Right renal pelvis (tissue), 4 donors: ENCODE measurements at places on chromosomes 2 and 18. TPM values are rescaled to one million over a fixed set of nuclear protein-coding genes. Genes with fewer than 3 reads are reported as not detected.

POTEC gene
- polyA plus RNA-seq, result 0.04 TPM

FLACC1 gene
- polyA plus RNA-seq, result 1.7 TPM

SLC11A1 gene
- 0.57 TPM for polyA plus RNA-seq

PAIP2B gene
- 18.0 TPM for polyA plus RNA-seq

TRIM43 gene
- polyA plus RNA-seq, result 0.50 TPM

GKN1 gene
- polyA plus RNA-seq, result not detected

ANO7 gene
- polyA plus RNA-seq, result 2.4 TPM

SLC4A3 gene
- 10.6 TPM for polyA plus RNA-seq

DNA sequence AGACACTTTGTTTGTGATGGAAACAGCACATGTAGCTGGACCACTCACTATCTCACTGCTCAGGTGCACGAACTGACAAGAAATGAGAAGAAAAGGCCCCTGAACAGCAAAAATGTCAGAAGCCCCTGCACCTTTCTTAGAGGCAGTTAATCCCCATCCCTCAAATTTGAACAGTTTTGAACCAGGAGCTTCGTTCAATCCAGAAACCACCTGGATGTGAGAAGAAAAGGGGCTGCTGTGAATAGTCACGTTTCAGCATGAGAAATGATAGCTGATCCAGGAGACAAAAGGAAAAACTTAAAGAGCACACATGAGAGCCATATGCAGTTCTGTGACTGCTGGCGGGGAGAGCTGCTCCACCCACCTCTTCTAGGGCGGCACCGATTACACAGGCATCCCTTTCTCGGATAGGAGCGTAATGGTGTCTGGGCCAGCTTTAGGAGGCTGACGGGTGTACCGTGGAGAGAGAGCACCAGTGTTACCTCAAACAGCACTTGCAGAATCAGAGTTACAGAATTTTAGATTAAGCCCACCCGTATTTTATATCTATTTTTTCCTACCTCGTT, 117.0 kb upstream of the EML6 start:
- no peak for DNase-seq

DNA sequence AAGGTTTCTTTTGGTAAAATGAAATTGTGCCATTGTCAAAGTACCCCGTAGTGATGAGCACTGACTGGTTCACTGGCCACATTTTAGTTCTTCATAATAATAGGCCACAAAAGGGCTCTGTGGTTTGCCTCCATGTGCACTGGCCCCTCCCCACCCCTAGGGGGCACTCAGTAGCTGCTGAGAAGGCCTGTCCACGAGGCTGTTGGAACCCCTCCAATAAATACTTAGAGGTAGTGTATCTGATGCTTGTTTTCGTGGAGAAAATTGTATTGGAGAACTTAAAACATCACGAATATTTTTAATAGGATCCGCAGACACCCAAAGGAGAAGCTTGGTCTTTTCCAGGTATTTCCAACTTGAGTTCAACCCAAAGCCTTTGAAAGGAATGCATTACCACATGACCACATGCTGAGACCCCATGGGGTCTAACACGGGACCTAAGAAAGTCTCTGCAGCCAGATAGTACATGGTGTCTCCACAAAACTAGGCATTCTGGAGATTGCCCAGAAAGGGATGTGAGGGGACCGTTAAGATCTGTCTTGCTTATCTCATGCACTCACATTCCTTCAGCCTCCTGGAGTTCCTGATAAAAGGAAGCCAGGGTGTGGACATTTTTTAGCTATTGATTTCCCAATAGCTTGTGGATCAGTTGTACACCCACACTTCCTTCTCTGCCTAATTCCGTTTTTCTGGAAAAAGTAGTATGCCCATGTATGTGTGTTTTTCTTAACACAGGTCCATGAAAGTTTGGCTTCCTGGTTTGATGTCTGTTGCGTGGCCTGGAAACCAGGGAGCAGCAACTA, 28.5 kb upstream of the NOSTRIN start:
- DNase-seq, result no peak

GRCh38 chr2:9652898-9653479, 22.2 kb upstream of the YWHAQ start:
- no peak for DNase-seq

- DNase-seq, result no peak
Observed at GRCh38 chr2:125516496-125517109, 1139.4 kb upstream of the GYPC start.

DNA sequence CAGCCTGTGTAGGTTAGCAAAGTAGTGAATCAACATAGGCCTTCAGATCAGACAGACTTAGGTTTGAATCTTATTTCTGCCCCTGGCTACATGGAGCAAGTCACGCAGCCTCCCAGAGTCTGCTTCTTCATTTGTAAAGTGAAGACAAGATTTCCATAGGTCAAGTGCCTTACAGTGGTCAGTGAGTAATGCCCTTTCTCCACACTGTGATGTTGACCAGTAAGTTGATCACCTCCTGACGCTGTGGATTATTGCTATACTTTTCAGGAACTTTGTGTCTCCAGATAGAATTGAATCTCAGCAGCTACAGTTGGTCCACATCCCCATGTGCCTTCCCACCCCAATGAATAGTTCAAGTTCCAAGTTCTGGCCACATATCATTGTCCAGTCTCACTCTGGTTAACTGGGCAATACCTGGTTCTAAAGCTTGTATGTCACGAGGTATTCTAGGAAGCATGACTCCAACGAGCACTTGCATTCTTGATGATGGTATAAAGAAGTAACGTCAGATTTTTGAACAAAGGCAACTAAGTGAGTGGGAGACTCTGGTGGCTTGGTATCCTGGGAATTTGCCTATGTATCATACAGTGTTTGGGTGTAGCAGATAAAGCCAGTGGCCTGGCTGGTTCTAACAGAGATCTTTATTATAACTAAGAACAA, 2.1 kb upstream of the CLIP4 start:
- DNase-seq, result no peak

- no peak for DNase-seq
Observed at GRCh38 chr18:2441544-2441943, 129.8 kb downstream of the METTL4 start.

DNA sequence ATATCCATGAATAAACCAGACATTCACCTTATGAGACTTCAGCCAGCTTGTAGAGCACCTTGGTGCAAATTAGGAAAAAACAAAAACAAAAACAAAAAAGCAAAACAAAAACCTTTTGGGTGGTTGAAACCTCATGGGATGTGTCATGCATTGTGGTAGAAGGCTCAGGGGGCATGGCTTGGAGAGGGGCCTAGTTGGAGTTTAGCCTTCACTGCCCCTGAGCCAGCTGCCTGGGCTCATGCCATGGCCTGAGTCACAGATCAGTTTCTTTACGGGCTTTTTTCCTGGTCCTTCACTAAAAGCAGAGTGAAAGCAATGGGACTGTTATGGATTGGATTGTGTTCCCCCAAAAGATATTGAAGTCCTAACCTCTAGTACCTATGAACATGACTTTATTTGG, 22.0 kb upstream of the DAPL1 start:
- no peak for DNase-seq

DNA sequence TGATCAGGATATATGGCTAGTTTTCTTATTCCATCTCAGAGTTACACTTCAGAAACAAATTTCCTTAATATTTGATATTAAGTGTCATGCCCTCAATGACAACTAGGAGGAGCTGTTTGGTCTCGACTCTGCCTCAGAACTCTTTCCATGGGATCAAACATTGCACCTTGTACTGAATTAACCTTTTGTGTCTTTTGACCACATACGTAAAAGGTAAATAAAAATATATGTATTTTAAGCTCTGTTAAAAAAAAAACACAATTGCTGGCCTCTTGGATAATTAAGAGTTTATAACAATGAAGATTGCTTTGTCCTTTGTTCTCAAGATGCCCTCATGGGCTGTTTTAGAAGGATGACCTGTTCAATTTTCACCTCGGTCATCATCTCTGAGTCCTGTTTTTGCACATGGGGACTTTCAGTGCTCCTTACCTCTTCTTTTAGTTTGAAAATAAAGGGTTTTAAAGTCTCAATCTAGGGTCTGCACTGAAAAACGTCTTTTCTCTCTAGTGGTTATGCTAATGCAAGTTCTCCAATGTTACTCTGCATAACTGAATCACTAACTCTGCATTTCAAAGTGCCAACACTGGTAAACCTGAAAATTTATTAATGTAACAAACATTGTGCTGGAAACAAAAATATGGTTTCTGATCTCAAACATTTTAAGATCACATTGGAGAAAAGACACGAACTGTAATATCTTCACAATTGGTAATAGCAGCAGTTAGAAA, 18.8 kb upstream of the FN1 start:
- DNase-seq, result no peak

- DNase-seq, result no peak
Observed at GRCh38 chr2:158783923-158784322, 11.2 kb upstream of the DAPL1 start.

DNA sequence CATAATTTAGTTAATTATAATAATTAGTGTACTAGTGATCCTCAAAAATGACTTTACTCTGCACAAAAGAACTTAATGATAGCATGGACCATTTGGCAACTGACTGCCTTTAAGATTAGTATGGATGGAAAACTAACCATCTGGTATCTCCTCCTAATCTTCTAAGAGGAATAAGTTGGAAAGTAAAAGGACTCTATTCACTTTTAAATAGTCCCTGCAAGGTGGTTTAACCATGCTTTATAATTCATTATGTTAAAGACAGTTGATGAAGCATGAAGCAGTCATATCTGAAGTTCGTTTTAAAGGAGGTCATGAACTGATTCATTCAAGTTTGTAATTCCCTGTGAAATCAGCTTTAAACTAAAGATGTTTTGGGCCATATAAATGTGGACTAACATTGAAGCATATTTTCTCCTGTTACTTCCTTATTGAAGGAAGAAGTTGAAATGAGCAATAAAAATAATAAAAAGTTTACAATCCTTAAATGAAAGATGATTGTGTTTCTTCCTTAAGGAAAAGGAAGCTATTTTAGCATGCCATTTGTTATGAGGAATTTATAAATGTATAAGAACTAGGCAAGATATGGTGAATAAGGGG, 446.0 kb downstream of the XIRP2 start:
- no peak for DNase-seq

DNA sequence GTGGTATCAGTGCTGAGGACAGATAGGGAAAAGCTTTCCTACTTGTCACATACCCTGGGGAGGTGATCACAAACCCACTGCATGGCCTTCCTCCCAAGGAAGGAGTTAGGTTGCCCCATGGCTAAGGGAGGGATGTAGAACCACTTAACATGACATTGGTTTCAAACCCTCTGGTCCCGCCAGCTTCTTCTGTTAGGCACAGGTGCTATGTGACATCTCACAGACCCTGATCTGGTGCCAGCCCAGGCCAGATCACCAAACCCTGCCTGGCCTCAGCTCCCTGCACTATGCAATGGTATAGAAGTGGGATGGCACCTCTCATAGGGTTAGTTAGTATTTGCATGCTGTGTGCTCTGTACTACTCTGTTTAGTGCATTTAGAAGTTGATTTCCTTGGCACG, 58.0 kb downstream of the TCF7L1 start:
- no peak for DNase-seq

GRCh38 chr2:212424082-212424481, 114.5 kb downstream of the ERBB4 start:
- DNase-seq, result no peak

- no peak for DNase-seq
Observed at GRCh38 chr2:36672199-36672598, 24.3 kb upstream of the VIT start.
